ENCODE measurements at places on chromosomes 1 and 21.

GRCh38 chr1:12556368-12556930 is 61.6 kb downstream of the DHRS3 start:
- peak; percentile 84 for DNase-seq

- DNase-seq, result no peak
Measured at GRCh38 chr21:25867061-25867460, 132.3 kb downstream of the GABPA start.

DNA sequence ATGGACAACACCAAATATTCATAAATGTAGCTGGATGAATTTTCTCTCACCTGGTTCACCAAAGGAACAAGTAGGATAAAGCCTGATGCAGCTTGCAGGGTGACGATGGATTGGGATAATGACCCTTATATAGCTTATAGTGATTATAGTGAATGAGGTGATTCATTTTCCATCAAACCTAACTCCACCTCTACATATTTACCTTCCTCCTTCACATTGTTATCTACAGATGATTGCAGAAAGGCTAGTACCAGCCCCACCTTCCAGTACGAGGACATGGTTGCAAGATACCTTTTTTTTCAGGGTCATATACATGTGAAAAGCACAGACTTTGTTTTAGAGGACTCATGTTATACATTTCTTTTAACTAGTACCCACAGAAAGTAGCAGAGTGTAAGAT is at the start of gene FLG2:
TSS of gene FLG2 (minus strand) at position 101 of the 400 bp plus-strand sequence. CDS start 1,122 bp downstream, outside the sequence.
- DNase-seq, result no peak

- no peak for DNase-seq
Measured at GRCh38 chr1:47984175-47984789, 12.9 kb downstream of the TRABD2B start.

DNA sequence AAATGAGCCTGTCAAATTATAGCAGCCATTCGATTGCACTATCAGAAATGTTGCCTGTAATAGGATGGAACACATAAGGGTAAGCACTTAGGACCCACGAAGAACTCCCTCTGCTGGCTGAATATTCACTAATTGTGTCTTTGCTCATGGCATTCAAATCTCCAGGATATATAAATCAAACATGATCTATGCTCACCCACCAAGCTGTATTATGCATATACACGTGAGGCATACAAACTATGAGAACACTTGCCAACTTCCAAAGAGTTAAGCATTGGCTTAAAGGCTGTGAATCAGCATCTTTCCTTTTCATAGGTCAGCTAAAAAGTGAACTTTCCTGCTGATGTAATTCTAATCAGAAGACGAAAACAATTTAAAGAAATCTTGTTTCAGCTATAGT is 34.5 kb downstream of the TMPRSS15 start:
- no peak for DNase-seq
